ELR (cell line): ENCODE measurements at places on chromosomes 7 and 10.

DNA sequence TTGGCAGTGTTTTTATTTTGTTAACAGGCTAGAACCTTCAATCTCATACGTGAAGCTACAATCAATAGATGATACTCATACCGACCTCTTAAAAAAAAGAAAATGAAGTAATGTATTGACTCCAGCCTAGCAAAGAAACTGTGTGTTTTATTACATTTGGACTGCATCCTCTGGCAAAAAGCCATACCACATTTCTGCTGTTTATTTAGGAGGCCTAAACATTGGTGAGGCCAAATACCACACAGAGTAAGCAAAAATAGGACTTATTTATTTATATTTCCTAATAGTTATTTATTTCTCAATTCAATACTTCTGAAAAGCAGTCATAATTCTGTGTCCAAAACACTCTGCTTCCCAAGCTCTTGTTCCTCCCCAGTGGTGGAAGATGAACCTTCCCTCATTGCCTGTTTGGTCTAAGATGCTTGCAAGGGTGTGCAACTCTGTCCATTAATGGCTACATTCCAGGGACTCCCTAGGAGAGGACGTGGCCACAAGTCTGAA, 398.8 kb upstream of the KLF6 start:
- DNase-seq, result peak; percentile 33

DNA sequence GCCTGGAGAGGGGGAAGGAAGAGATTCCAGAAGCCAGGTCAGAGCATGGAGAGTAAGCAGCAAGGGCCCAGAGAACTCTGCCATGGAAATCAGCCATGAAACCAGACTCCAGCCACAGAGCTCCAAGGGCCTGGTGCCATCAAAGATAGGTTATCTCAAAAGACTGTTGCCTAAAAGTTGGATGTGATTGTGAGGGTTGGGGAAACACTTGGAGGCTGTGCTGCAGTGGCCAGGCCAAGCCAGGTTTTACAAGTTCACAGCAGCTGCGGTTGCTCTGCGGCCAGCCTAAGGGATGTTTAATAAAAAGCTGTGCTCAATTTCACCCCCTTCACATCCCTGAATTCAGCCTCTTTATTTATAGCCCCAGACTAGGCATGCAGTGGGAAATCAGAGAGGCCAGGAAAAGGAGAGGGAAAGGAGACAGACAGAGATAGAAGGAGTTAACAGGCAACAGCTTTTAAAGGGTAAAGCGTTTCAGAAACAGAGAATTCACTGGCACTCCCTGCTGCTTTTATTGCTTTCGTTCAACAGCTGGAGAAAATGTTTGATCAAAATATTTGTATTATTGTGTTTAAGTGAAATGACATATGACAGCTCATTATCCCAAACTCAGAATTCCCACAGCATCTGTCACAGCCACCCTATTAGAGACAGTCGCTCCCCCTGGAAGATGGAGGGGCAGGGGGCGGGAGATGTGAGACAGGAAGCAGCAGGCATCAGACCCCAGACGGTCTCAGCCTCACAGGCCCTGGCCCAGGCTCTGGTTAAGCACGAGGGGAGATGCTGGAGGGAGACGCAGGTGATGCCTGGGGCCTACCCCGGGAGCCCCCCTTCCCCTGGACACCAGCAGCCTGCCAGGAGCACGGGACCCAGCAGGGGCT, 140.1 kb downstream of the GLI3 start:
- DNase-seq, result no peak

- DNase-seq, result no peak
These were observed 39.7 kb downstream of the CACNB2 start for GRCh38 chr10:18179891-18180290.

- DNase-seq, result no peak
These were observed 91.6 kb downstream of the COBL start for GRCh38 chr7:51224811-51225595.

DNA sequence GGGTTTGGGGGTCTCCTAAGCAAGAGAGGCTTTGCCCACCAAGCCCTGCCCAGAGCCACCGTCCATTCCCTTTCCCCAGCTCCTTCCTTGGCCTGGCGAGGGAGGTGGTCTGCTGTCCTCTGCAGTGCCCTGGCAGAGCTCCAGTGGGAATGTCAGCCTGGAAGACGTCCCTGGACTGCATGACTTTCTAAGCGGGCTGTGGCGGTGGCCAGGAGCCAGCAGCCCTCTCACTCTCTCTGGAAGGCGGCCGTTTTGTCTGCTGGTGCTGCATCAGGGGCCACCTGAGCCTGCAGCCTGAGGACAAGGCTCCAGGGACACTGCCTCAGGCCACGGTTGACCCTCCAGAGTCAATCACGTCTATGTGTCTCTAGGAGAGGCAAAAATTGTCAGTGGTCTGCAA, 271.0 kb downstream of the SKAP2 start:
- no peak for DNase-seq

DNA sequence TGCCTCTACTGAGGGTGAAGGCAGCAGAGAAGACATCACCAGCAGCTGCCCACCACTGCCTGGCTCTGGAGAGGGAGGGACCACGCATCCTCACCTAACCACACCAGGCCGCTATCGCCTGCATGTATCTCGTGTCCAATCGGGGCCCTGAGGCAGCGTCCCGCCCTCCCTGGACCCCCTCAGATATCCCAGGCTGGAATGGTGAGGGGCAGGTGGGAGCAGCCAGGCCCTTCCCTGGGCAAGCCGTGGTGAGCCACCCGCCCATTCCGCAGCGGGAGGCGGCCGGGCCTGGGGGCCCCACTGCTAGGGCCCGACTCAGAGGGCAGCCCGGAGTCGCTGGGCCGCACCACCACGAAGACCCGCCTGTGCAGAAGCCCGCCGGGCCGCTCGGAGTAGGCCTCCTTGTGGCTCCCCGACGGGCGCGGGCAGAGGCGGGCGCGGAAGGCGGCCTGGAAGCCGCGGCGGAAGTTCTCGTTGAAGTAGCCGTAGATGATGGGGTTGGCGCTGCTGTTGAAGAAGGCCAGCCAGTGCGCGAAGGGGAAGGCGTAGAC, 21.6 kb upstream of the PPA1 start:
- no peak for DNase-seq

DNA sequence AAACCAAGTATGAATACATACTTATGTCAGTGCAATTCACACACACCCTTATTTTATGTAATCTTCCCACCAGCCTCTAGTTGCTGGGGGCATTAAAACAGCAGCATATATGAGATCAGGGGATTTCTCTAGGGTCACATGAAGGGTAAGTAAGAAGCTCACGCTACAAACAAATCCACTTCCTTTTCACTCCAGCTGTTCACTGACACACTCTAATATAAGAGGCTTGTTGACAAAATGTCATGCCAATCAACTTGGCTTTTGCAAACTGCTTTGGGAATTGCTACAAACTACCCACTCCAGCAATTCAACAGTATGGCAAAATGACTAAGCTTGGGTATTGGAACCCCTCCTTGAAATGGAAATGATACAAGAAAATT, 10.3 kb downstream of the FAM3C start:
- DNase-seq, result no peak

DNA sequence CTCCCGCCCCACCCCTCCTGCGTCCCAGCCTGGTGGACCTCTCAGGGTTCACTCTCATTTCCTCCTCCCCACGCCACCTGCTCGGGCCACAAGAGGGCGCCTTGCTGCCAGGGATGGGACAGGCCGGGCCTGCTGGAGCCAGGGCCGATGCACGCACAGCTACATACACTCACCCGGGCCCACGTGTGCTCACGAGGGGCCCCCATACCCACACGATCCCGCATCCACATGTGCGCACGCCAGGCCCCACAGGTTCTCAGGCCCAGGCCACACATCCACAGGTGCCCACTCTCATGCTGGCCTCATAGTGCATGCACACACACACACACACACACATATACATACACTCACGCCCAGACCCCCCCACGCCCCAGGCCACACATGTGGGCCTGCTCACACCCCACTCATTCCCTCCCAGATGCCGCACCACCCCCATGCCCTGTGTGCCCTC, 68.6 kb downstream of the LHPP start:
- peak; percentile 86 for DNase-seq

GRCh38 chr7:111140091-111140865, 49.4 kb downstream of the LRRN3 start:
- no peak for DNase-seq

DNA sequence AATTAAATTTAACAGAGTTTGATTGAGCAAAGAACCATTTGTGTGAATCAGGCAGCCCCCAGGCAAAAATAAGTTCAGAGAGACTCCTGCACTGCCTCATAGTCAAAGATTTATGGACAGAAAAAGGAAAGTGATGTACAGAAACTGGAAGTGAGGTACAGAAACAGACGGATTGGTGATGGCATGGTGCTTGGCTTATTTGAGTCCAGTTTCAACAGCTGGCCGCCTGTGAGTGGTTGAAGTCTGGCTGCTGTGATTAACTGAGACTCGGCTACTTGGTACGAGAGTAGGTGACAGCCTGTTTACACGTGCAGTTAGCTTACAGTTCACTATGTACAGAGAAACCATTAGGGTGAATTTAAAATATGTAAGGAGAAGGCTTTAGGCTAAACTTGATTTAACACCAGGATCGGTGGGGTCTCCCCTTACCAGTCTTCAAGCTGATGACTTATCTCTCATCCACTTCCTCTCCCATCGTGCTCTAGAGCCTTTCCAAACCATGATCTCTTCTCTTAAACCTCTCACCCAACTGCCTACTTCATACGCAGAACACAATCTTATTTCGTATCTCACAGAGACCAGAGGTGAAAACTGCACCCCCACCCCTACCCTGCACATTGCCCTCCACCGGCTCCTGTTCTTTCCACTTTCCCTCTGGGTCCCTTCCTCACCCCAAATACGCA, 5.0 kb upstream of the MSMB start:
- peak; percentile 38 for DNase-seq

- peak; percentile 58 for DNase-seq
These were observed 1.8 kb downstream of the C10orf95 start for GRCh38 chr10:102449321-102450123.

- no peak for DNase-seq
These were observed 91.6 kb downstream of the DNMBP start for GRCh38 chr10:99917963-99918825.

- DNase-seq, result peak; percentile 1
These were observed 86.8 kb upstream of the CSTF2T start for GRCh38 chr10:51786016-51786683.

DNA sequence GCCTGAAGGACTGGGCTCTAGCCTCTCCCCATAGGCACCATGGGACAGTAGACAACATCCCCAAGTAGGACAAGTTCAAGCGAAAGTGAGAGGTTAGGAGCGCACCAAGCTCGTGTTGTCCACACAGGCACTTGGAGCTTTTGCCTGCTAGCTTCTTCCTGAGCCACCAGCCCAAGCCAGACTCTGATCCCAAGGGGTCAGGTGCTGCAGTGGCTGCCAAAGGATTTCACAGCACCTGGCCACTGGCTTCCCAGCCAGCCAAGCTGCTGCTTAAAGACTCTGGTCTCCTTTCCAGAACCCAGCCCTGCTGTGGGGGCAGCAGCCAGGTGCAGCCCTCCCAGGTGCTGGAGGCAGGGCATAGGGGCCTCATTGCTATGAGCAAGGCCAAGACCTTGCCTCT, 33.0 kb upstream of the UNC5B start:
- DNase-seq, result no peak

GRCh38 chr10:106513352-106513771, 651.1 kb downstream of the SORCS1 start:
- peak; percentile 23 for DNase-seq

- no peak for DNase-seq
These were observed 3.0 kb upstream of the HABP2 start for GRCh38 chr10:113549856-113550255.

- DNase-seq, result no peak
These were observed 70.4 kb upstream of the NFE2L3 start for GRCh38 chr7:26081638-26082037.

DNA sequence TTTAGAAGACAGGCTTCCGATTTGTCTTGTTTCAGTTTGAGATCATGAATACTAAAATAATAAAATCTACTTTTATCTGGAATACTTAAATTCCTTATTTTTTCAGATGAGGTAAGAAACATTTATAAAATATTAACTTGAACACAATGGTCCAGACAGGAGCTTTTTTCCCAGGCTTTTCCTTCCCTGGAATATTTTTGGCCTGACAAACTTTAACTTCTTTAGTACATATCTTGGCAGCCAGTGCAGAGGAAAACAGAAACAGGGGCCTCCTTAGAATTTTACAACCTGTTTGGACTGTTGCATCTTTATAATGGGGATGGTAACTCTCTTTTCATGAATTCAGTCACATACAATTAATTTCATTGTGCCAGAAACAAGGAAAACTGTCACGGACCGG, 41.4 kb downstream of the NRP1 start:
- DNase-seq, result no peak

- peak; percentile 19 for DNase-seq
These were observed 6.1 kb upstream of the PKD1L1 start for GRCh38 chr7:47954231-47954911.

DNA sequence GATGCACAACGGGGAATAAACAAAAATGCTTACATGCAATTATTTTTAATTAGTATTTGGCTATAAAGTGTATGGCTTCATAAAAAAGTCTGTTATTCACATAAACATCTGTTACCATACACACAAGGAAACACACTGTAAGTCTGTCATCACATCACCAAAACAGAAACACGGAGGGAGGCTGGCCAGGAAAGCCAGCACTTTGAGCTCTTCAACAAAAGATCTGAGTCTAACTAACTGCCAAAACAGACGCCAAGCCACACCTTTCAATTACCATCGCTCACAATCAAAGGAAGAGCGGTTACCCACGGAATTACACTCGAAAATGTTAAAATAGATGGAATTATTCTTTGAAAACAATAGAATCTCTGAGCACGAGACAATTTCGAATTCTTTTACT, 49.2 kb upstream of the MGMT start:
- DNase-seq, result no peak

- DNase-seq, result no peak
These were observed 67.2 kb downstream of the CREB5 start for GRCh38 chr7:28479507-28479947.

DNA sequence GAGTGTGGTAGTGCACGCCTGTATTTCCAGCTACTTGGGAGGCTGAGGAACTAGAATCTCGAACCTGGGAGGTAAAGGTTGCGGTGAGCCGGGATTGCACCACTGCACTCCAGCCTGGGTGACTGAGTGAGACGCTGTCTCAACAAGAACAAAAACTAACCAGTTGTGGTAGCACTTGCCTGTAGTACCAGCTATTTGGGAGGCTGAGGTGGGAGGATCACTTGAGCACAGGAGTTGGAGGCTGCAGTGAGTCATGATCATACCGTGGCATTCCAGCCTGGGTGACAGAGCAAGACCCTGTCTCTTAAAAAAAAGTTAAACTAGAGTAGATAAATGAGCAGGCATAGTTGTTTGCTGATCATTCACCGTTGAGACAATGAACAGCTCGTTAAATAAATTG, 48.9 kb downstream of the CUX1 start:
- no peak for DNase-seq

DNA sequence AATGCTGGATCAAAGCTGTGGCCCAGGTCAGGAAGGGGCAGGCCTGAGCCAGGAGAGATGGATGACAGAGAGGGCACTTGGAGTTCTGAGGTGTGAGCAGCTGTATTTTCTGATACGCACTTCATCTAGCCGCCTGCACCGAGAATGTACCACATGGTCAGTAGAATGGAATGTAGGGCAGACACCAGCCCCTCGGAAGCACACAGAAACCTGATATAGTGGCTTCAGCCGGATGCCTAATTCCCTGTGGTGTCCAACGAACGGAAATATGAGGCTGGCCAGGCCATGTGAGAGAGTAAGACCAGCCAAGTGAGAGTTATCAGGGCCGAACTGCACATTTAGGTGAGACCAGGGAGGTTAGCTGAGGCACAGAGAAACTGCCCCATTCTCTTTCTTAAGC, 46.7 kb upstream of the PLCE1 start:
- peak; percentile 88 for DNase-seq
